Activated T-helper 1 cell treated with anti-CD3 and anti-CD28 coated beads, Interleukin-12 subunit alpha, Interleukin-12 subunit beta, Interleukin-2, Interleukin-4 antibody, amounts not matched to agents 30 ng/mL and 10 ng/mL and 1 ng/mL, durations not matched to agents 14 hours and 24 hours and 36 hours (primary cell): ENCODE measurements at places on chromosomes 5 and 9. TPM values are rescaled to one million over a fixed set of nuclear protein-coding genes. Genes with fewer than 3 reads are reported as not detected.

DNA sequence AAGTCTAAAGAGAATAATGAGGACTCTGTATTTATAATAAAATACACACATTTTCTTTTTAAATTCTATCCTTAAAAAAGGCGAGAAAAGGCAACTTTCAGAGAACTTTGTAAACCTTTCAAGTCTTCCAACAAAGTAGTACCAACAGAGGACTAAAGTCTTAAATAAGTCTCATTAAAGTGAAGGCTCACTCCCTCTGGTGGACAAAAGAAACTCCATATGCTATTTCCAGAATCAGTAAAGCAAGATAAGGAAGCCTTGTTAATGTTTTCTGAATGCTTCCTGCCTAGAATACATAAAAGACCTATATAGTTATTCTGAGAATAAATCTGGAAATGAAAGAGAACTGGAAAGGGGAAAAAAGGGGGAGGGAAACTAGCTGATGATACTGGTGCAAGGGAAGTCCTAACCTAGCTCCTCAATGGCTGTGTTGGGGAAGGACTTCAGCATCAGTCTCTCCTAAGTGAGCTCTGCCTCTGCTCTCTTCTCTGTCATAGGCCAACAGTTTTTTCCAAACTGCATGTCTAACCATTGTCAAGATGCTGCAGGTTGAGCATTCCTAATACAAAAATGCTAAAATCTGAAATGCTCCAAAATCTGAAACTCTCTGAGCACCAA lies 7.2 kb downstream of the HMGCS1 start:
- no peak for DNase-seq

ST8SIA4 gene
- 63.1 and 65.2 TPM in 2 replicates for total RNA-seq

DNA sequence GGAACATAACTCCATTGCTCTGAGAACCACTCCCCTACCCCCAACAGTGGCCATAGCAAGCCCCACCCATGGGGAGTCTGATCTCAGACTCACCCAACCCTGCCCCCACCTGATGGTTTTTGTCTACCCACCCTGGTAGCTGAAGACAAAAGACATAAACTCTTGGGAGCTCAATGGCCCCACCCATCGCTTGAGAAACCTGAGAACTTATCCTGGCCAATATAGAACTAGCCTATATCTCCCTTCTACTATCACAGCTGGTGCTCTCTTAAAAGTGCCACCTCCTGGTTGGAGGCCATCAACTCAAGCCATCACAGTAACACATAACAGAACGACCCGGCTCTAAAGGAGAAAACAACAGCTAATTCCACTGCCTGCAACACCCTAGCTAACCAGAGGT lies 47.9 kb upstream of the SNAPC3 start:
- DNase-seq, result no peak

DNA sequence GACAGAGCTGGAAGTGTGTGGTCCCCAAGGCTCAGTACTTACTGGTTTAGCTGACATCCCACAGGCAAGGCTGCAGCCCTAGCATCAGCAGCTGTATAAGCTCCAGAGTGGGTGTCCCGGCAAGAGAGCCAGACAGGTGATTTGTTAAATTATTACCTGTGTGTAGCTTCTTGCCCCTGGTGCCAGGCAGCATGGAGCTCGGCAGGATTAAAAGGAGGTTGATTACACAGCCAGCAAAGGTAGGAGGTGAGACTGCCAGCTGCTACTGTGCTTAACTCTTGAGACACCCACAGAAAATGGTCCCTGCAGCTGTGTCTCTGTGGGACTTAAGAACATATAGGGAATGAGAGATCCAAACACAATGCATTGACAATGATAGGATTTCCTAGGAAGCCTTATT lies 54.2 kb downstream of the ARHGAP26 start:
- no peak for DNase-seq

SCGB3A2 gene
- not detected in 2 replicates for total RNA-seq

GRCh38 chr9:35705836-35706430 lies 16.2 kb upstream of the TPM2 start:
- DNase-seq, result no peak

- DNase-seq, result no peak
Measured at GRCh38 chr5:119397518-119398380, 41.9 kb downstream of the TNFAIP8 start.

DNA sequence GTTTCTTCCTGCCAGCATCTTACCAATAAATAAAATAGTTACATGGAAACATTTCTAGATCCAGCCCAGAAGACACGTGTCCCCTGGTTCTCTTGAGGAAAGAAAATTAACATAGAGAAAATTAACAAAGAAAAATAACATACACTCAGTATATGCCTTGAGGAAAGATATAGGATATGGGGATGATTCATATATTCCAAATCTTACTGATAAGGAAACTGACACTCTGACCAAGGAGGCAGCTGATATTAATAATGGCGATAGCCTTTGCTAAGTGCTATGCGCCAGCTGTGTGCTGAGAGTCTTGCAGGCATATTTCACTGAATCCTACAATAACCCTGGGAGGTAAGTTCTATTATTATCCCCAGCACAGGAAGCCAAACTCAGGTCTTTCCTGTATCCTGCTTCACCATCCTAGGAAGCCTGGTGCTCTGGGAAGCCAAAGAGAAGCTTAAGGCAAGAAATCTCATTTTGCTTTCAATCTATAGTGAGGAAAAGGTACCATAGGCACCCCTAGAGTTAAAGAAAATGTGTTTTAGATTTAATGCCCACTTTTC lies 302.7 kb upstream of the NREP start:
- no peak for DNase-seq

WDR38 gene
- total RNA-seq, result not detected in 2 replicates

- no peak for DNase-seq
Measured at GRCh38 chr5:7706256-7706655, 144.7 kb downstream of the CFAP90 start.

DNA sequence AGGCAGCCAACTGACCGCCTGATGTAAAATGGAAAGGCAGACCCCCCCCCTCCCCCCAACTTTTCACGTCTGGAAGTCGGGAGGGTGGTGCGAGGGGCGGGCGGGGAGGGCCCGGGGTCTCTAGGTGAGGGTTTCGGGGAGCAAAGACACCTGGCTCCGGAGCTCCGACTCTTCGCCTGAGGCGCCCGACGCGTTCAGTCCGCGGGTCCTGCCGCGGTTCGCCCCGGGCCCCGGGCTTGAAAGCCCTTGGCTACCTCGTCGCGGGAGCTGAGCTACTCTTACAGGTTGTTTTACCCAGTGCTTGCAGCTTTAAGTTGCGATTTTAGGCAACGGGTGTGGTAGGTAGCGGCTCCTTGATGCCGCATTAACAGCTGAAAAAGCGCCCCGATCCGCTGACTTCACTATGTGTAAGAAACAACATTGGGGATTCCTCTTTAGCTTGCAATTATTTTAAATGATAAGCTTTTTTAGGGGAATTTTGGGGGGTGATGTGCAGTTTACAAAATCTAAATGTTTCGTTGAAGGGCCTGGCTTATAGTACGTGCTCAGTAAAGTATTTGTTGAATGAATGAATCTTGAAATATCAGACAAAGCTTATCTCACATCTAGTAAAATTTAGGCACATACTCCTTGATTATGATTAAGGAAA lies 722 bp downstream of the CDC42SE2 start:
- DNase-seq, result peak; percentile 47

DNA sequence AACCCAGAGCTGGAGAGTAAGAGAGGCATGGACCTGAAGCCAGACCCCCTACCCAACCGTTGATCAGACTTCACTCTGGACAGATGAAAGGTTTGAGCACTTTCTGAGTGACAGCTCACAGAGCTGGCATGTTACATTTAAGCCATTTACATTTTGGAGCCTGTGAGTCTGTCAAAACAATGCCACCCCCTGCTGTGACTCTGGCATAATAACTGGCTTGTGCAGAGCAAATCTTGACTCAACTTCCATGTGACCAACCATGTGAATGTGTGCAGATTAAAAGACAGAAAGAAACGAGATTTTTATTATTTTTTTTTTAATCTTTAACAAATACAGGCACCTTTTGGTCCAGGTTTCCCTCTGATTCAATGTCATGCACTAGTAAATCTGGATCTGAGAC lies 48.5 kb downstream of the MFAP3 start:
- no peak for DNase-seq

GRCh38 chr5:60826653-60827052 lies 17.4 kb downstream of the ELOVL7 start:
- no peak for DNase-seq

- no peak for DNase-seq
Measured at GRCh38 chr5:176676361-176676824, 29.1 kb downstream of the TSPAN17 start.

- DNase-seq, result no peak
Measured at GRCh38 chr9:124880501-124880900, 18.6 kb downstream of the ARPC5L start.

GRCh38 chr5:54754878-54755277 lies 230.5 kb downstream of the ESM1 start:
- DNase-seq, result no peak

DNA sequence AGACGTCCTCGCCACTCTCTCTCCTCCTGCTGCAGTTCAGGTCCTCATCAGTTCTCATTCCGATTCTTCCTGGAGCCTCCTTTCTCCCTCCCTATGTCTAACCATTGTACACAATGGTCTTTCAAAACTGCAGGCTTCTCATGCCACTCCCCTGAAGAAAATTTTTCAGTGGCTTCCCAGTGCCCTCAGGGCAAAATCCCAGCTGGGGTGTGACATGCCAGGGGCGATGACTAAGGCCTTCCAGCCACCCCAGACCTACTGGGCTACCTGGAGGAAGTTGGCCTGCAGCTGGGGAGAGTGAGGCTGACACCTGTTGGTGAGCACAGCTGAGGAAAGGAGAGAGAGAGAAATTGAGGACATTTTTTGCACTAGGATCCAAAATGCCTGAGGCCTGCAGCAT lies 65.2 kb downstream of the SREK1 start:
- no peak for DNase-seq

DNA sequence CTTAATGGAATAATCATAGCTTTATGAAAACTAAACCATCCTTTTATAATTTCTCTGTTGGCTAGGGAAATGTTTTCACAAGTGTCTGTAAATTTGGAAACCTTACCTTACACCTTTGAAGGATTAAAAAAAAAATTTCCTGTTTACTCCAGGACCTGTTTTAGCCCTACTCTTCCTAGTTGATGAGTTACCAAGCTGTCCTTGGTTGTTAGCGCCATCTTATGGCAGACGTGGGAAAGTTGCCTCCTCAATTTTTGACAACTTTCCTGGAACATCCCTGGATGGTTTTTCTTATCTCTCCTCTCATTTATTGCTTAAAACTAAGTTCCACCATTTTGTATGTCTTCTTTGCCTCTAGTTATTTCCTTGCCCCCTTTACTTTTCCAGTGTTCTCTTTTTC lies 25.7 kb downstream of the ZSWIM6 start:
- DNase-seq, result no peak

- DNase-seq, result no peak
Measured at GRCh38 chr9:125609744-125610143, 97.3 kb downstream of the MAPKAP1 start.

DNA sequence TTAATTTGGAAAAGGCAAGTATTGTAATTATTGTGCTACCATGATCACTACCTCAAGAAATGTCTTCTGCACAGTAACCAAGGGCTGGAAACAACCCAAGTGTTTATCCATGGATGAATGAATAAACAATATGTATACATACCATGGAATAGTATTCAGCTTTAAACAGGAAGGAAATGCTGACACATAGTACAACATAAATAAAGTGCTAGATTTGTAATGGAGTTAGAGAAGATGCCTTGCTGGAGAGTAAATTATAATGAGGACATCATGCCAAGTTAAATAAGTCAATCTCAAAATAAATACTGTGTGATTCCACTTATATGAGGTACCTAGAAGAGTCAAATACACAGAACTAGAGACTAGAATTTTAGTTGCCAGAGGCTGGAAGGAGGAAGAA lies 160.0 kb downstream of the CCDC192 start:
- DNase-seq, result no peak

ZDHHC11B gene
- total RNA-seq, result not detected in 2 replicates

GARIN3 gene
- 0.27 and 0.31 TPM in 2 replicates for total RNA-seq

DNA sequence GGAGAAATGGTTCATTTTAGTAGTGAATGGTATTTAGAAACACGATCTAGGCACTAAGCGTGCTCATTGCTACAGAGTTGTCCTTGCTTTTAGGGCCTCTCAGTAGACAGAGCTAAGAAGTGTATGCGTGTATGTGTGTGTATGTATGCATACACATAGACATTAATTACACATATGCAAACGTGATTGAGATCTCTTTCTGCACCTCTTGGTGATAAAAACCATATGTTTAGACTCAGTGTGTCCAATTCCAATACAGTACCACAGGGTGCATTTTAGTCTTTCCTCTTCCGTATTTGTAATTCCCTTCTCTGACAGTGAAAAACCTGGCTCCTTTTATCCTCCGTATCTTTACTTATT lies 13.1 kb downstream of the TRIO start:
- DNase-seq, result no peak

PCDHB13 gene
- total RNA-seq, result not detected in 2 replicates

NTNG2 gene
- total RNA-seq, result 4.6 and 6.2 TPM in 2 replicates

LYSMD3 gene
- total RNA-seq, result 12.3 and 13.6 TPM in 2 replicates

CKMT2 gene
- total RNA-seq, result not detected in 2 replicates

FSTL4 gene
- 0.49 TPM in 1 of 2 replicates, not detected in the other for total RNA-seq

DNA sequence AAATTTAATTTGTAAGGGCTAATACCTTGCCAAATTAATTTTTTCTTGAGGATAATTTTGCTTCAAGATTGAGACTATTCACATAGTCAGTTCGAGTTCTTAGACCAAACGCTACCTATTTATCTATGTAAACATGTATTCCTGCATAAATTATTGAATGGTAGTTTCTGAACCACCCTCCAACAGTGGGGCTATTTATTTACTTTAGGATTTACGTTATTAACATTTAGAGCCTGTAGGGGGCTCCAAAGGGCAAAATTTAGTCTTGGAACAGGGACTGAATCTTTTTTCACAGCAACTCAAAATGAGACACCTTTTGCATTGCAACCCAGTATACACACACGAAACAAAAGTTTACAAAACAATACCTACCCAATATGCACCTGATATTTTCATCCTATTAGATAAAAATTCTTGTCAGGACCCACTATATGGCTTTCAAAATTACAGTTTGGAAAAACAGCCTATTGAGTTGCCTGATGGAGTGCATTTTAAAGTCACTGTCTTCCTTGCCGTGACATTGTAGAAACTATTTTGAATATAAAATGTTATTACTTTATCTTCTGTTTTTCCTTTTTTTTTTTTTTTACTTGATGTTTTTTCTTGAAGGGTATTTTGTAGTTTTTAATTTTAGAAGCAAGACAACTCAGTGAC lies 47.1 kb upstream of the POU4F3 start:
- no peak for DNase-seq

DNA sequence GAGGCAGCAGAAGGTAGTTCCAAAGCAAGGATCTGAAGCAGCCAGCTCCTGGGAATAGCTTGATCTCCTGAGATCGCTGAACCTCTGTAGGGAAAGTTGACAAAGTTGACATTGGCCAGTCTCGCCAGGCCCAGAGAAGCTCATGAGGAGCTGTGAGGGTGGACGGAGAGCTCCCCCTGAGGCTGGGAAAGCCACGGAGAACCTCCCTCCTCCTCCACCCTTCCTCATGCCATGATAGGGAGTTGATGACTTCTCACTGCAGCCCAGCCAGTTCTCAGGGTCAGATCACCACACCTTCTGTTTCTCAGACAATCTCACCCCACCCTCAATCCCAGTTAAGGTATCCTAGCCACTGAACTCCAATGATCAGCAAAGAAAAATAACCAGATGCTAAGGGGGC lies 30.4 kb upstream of the KCNV2 start:
- DNase-seq, result no peak

GRCh38 chr5:133514456-133514855 lies 97.9 kb downstream of the FSTL4 start:
- no peak for DNase-seq
